ENCODE measurements at places on chromosomes 7 and 10.

DNA sequence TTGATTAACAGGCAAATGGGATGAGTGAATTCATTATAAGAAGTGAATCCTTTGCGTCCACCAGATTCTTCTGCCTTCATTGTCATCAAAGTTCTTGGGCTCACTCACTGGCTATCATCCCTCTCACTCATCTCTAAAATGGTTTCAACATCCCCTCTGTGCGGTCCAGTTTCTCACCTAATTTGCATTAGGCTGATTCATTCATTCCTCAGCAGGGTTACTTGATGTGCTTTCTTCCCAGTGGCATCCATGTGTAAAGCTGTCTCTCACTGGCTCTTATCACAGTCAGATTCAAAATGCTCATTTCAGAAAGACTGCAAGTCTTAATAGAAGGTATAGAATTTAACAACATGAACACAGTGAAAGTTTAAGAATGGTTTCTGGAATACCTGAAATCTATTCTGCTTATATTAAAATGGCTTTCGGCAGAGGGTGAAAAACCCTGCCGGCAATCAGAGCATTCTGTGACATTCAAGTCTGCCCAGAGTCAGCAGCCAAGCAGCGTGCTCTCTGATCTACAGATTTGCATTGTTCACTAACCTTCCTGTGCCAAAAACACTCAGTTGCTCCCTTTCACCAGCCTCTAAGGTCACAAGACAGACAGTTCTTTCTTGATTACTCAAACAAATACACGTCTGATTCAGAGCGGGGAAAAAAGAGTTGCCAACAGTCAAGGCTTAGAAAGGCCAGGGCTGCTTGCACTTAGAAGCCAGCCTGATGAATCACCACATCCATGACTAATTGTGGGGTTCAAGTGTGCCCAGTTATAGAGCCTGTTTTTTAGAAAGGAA lies 106.7 kb downstream of the TES start:
- DNase-seq, result peak; percentile 90

DNA sequence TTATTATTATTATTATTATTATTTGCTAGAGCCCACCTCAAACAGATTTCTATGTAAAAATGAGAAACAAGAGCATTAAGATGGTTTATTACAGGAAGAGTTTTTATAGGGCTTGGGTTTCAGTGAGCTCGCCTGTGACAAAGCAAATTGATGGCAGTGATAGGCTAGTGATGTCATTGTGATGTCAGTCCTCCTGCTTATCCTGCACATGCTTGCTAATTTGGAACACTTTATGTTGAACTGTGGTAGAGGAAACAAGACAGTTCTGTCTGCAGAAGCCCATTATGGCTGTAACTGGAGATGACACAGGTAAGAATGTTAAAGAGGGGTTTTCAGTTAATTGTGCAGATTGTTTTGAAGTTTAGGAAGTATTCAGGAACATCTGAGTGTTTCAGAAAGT lies 68.3 kb downstream of the CREM start:
- DNase-seq, result no peak

DNA sequence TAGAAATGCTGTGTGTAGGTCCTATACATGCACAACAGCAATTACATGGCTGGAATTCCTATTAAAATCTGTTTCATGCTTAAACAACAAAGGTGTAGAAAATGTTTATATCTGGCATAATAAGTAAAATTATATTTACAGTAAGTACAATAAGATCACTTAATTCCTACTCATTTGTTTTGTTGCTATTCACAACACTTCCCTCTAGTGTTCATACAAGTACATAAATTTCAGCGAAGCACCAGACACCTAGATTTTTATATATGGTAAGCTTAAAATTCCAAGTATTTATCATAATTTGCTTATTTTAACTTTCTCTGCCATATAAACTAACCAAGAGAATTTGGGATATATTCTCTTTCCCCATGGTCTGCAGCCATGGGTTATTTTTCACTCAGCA lies 51.8 kb upstream of the ANK3 start:
- no peak for DNase-seq

DNA sequence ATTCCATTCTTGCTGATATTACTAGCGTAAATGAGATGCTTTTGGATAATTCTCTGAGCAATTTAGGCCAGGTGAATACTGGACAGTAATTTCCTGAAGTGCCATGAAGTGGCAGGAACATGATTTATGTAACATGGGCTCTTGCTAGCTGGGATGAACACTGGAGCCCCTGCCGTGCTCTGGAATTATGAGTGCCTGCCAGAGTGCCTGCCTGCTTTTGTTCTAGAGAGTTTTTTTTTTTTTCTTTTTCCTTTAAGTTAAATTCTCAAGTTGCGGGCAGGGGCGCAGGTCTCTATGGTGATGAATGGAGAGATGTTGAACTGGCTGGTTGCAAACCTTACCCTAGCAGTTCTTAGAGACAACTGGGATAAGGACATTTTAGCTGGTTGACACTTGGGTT lies 165.9 kb downstream of the AUTS2 start:
- DNase-seq, result no peak

- DNase-seq, result no peak
Measured at GRCh38 chr10:5904227-5904626, 14.2 kb downstream of the FBH1 start.

DNA sequence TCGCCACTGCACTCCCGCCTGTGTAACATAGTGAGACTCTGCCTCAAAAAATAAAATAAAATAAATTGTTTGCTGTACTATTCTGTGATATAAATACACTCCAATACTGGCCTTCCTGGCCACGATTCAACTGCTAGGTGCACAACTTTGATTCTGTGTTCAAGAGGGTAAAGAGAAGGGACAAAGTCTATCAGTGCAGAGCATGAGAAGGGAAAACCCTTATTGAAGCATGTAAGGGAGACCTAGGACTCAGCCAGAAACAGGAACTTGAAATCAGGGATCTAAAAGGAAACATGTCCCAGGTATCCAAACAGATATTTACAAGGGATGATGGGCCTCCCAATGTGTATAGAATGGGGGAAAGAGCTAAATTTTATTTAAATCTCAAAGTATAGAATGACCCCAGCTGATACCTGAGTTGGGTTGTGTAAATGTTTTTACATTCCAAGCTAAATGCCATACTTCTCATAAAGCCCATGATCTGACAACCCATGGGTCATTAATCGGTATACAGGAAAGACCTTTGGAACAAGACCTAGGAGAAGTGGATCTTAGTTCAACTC lies 9.0 kb upstream of the KBTBD2 start:
- DNase-seq, result no peak

GRCh38 chr7:25781704-25782103 lies 370.3 kb upstream of the NFE2L3 start:
- DNase-seq, result no peak

DNA sequence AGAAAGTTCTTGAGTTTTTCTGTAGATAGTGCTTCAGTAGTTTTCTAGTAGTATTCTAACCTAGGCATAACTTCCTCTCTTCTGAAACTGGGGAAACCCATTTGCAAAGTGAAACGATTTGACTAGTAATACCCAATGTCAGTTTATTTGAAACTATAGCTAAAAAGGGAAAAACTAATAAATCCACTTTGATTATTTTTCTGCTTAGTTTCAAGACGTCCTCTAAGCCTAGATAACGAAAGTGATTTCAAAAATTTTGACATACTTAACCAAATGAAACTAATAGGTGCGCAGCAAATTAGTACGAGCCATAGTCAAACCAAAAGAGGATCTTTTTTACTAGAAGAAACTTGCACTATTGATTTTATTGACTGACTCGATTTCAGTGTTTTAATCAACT lies 9.8 kb upstream of the SP8 start:
- DNase-seq, result no peak

DNA sequence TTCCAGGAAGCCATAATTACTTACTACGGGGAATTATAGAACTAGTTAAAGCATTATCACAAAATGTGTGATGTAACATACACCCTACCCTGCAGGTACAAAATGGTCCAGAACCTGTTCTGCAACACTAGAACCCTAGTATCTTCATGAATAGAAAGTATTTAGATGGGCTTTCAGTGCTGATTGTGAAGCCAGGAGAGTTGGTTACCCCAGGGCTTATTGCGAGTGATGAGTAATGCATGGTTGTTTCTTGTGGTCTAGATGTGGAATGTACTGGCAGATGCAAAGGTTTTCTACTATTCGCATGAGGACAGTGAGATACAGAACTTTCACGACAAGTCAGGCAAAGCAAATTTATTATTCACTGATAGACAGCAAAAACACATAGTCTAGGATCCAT lies 33.6 kb upstream of the AGR3 start:
- DNase-seq, result peak; percentile 63

- no peak for DNase-seq
Measured at GRCh38 chr7:21169667-21170580, 258.0 kb upstream of the SP4 start.

DNA sequence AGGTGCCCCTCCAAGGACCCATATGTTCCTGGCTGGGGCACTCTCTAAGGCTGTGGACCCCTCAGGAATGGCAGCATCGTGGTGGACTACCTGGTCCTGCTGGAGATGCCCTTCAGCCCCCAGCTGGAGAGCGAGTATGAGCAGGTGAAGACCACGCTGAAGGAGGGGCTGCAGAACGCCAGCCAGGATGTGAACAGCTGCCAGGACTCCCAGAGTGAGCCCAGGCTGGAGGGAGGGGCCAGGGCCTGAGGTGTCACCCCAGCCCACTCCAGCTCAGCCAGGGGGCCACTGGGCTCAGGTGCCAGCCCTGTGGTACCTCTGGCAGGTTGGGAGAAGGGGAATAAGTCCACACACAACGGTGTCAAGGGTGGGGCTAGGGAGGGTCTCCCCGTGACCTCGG lies 4.7 kb upstream of the MUC12 start:
- no peak for DNase-seq

- no peak for DNase-seq
Measured at GRCh38 chr7:1973321-1974251, 259.2 kb downstream of the MAD1L1 start.

DNA sequence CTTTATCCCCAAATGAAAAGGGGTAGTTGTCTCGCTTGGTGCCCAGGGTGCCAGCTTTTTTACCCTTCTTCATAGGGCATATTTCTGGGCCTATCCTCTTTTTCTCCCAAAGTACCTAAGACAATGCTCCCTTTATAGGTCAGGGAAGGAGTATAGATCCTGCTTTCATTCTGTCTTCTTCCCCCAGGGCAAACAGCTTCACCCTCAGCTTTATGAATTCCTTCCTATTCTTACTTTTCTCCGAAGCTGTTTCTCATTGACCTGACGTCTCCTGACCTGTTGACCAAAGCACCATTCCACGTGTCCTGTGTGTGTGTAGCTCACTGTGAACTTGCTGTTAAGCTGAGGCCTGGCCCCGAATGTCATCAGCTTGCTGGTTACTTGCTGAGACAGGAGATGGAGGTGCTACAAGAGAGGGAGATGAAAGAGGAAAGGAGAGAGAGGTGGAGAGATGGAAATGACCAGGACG lies 48.9 kb downstream of the PYROXD2 start:
- DNase-seq, result no peak

- no peak for DNase-seq
Measured at GRCh38 chr10:35797187-35797586, 155.1 kb upstream of the FZD8 start.

DNA sequence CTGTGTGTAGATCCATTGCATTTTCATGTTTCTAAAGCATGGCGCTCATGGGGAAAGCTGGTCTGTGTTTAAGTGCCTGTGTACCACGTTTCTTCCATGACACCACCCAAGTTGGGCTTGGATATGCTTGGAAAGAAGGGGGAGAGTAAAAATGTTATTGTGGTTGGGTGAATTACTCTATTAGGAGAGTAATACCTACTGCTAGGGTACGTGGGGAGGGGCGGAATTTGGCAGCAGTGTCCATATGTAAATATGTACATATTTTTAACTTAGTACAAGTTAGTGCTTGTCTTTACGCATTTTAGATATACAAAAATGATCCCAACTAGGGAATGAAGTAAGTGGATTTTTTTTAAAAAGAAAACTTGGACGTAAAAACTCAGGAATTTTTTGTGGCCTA lies 42.9 kb upstream of the SAMD8 start:
- no peak for DNase-seq

DNA sequence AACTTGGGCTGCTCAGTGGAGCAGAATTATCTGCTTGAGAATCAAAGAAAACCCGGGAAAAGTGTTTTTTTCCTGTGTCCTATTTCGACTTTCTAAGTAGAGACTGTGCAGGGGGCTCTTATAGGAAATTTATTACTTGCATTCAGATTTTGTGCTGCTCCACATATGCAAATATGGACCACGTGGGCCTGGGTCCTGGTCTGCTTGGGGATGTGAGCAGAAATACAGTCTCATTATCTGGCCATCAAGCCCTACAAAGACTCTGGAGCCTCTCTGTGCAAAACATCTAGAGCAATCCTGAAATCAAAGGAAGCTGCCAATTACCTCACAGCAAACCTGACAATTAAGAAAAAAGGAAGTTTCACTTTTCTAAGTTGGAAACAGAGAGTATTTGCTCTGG lies 216.9 kb downstream of the LRMDA start:
- no peak for DNase-seq

- DNase-seq, result no peak
Measured at GRCh38 chr7:11747715-11748485, 84.1 kb downstream of the THSD7A start.

GRCh38 chr10:50674469-50675254 lies 50.9 kb upstream of the SGMS1 start:
- no peak for DNase-seq

DNA sequence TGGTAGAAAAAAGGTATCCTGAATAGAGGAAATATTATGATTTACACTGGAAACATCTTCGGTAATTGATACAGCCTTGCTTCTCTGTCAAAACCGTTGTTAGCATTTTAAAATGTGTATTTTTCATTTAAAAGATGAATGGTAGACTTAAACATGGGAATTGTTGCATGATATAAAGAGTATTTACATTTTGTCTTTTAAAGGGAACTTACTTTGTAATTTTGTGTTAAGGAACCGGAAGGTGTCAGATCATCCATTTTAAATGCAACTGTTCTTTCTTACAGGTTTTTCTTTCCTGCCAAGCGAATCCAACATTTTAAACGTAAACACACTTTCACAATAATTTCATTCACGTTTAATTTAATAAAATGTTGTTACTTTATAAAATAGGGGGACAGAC lies 1.8 kb upstream of the IGF2BP3 start:
- DNase-seq, result no peak

GRCh38 chr10:80453056-80453841 lies 861 bp upstream of the TSPAN14 start:
- no peak for DNase-seq

DNA sequence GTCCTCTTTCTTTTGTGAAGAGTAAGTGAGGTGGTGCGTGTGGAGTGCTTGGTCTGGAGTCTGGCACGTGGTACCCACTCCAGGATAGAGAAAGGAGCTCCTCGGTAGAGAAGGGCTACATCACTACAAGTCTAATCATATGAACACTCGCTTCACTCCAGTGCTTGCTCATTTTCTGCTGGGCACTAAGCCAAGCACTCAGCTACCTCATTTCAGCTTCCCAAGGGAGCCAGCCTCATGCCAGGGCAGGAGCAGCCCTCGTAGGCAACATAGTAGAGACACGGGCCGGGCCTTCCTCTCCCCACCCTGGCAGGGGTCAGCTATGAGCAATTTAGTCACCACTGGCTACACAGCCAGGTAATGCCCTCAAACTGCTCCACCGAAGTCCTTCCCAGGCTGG lies 11.4 kb upstream of the HSPA12A start:
- DNase-seq, result no peak

- DNase-seq, result no peak
Measured at GRCh38 chr10:89580243-89580642, 44.8 kb upstream of the SLC16A12 start.

All from fibroblast of skin of left biceps (primary cell).